ENCODE measurements at places on chromosomes 1 and 21.

- DNase-seq: no peak
Observed at GRCh38 chr1:223741861-223742260, 29.5 kb downstream of the CAPN2 start.

DNA sequence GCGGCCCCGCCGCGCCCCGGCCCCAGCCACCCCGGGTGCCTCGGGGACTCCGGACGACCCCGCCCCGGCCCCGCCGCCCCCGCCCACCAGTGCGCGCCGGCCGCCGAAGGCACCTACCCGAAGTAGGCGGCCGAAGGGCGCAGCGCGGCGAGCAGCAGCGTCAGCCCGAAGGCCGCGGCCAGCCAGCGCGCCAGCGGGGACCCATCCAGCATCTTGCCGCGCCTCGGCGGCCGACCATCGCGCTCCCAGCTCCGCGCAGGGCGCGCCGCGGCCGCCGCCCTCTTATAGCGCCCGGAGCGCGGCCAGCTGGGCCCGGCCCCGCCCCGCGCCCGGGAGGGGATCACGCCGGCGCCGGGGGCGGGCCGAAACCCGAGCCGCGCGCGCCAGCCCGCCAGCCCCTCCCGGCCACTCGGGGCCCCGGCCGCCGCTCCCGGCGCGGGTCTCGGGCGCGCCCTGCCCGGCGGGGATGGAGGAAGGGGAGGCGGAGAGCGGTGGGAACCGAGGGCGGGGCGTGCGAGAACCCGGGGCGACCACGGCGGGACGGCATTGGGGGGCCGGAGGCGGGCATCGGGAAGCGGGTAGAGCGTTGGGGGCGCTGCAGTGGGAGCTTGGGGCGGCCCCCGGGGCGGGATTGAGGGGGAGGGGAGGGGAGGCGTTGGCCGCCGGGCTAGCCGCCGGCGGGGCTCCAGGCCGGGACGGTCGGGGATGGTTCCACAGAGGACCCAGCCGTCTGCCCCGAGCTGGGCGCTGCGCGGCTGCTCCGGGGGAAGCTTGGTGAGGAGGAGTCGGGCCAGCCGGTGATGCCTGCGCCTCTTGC, at the start of gene WNT9A:
Gene WNT9A, minus strand, starts transcription at position 257 of the 817 bp plus-strand sequence. Its CDS starts 45 bp downstream, at position 212.
- peak; percentile 47 for DNase-seq

- no peak for DNase-seq
Observed at GRCh38 chr1:47727051-47727696, 270.0 kb downstream of the TRABD2B start.

- DNase-seq: no peak
Observed at GRCh38 chr1:224828691-224829090, 100.8 kb upstream of the DNAH14 start.

- DNase-seq: peak; percentile 49
Observed at GRCh38 chr1:147669469-147670318, 630 bp downstream of the ACP6 start.

DNA sequence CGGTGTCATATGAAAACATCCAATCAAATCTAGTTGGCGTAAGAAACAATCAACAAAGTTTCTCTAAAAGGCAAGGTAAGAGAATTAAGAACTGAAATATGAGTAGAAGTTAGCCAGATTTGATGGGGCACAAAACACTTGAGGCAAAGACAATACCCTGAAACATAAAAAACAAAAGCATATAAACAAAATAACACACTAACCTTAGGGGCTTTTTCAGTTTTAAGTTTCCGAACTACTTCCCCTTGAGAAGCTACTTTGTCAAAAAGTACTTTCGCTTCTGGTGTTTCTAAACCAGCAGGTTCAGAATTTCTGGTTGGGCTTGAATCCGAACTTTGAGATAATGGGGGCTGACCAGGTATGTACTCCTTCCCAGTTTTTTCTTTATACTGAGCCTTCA, 57.9 kb downstream of the EPRS1 start:
- DNase-seq: no peak

- DNase-seq: no peak
Observed at GRCh38 chr21:14453339-14454015, 70.5 kb upstream of the HSPA13 start.

DNA sequence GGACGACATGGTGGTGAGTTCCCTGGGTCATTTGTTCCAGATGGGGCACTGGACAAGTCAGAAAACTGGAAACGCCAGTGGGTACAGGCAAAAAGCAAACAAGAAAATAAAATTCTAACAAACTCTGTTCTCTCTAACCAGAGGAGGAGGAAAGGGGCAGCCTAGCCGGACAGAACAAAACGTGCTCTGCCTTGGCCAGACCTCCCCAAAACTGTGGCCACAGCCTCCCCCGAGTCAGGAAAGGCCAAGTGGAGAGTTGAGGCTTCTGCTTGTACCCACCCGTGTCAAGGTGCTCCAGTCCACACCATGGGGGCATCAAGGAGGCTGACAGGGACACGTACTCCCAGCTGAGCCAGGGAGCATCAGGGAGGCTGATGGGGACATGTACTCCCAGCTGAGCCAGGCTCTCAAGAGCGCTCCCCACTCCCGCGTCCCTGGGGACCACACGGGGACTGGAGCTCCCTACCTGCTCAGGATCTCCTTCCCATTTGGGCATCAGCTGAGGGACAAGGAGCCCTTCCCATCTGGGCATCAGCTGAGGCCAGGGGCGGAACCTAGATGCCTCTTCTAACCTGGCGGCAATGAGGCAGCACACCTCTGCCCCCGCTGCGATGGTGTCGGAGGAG, 154.8 kb upstream of the COL6A1 start:
- no peak for DNase-seq
